Naive thymus-derived CD8-positive, alpha-beta T cell (primary cell): ENCODE measurements at places on chromosomes 4 and X. TPM values are rescaled to one million over a fixed set of nuclear protein-coding genes. Genes with fewer than 3 reads are reported as not detected.

CCNB3 gene
- total RNA-seq, result 0.16 TPM

GRCh38 chrX:126272795-126273497 lies 106.9 kb upstream of the DCAF12L2 start:
- no peaks in the 10 kb centered on the region for H3K27me3 ChIP-seq
- no peak overlapping the region for H3K27ac ChIP-seq
- H3K4me1 ChIP-seq, result no peaks in the 10 kb centered on the region
- DNase-seq, result no peak
- no peaks in the 10 kb centered on the region for H3K36me3 ChIP-seq
- H3K4me3 ChIP-seq, result no peak overlapping the region

GRCh38 chr4:1033840-1034551 lies 22.6 kb downstream of the FGFRL1 start:
- no peak overlapping the region for H3K27ac ChIP-seq
- no peaks in the 10 kb centered on the region for H3K36me3 ChIP-seq
- no peak for DNase-seq
- no peaks in the 10 kb centered on the region for H3K4me1 ChIP-seq
- H3K4me3 ChIP-seq, result no peak overlapping the region

HGFAC gene
- not detected for total RNA-seq

KCNE5 gene
- 0.25 TPM for total RNA-seq

TMPRSS11D gene
- not detected for total RNA-seq

DNA sequence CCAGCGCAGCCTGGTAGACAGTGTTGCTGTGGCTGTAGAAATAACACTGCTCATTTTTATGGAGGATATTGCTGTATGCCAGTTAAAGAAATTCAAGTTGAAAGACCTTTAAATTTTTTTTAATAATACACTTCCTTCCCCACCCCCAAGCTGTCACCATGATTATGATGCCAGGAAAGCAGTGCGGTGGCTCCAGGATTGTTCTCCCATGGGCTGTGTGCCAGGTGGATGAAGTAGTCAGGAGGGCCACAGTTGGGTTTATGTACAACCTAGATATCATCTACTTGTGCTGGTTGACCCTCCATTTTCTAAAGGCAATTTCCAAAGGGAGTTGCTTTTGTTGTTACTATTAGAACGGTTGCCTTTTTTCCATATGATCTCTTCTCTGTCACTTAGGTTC lies 136.6 kb downstream of the AFF1 start:
- no peaks in the 10 kb centered on the region for H3K27me3 ChIP-seq
- H3K27ac ChIP-seq, result peak overlapping the region; percentile 7
- H3K36me3 ChIP-seq, result no peaks in the 10 kb centered on the region
- peaks cover 18% of the 10 kb centered on the region for H3K4me1 ChIP-seq

- peak overlapping the region; percentile 56 for H3K27ac ChIP-seq
- H3K4me3 ChIP-seq, result peak overlapping the region; percentile 22
- DNase-seq, result no peak
- H3K4me1 ChIP-seq, result peaks cover 60% of the 10 kb centered on the region
These were observed 50.5 kb upstream of the FAM9C start for GRCh38 chrX:13094828-13095341.

GRCh38 chr4:65791812-65792308 lies 121.6 kb upstream of the EPHA5 start:
- no peak for DNase-seq
- H3K27me3 ChIP-seq, result no peaks in the 10 kb centered on the region
- H3K4me3 ChIP-seq, result no peak overlapping the region
- H3K4me1 ChIP-seq, result no peaks in the 10 kb centered on the region
- no peak overlapping the region for H3K27ac ChIP-seq

- no peaks in the 10 kb centered on the region for H3K36me3 ChIP-seq
- H3K4me3 ChIP-seq, result no peak overlapping the region
- peaks cover 15% of the 10 kb centered on the region for H3K27me3 ChIP-seq
- no peaks in the 10 kb centered on the region for H3K4me1 ChIP-seq
- no peak for DNase-seq
These were observed 44.1 kb upstream of the SEC24B start for GRCh38 chr4:109389369-109390114.

MAGEA2B gene
- total RNA-seq, result not detected

CXCL6 gene
- total RNA-seq, result not detected

- H3K36me3 ChIP-seq, result no peaks in the 10 kb centered on the region
- H3K4me3 ChIP-seq, result no peak overlapping the region
- H3K4me1 ChIP-seq, result peaks cover 5% of the 10 kb centered on the region
- H3K27ac ChIP-seq, result no peak overlapping the region
- H3K27me3 ChIP-seq, result no peaks in the 10 kb centered on the region
These were observed 4.0 kb upstream of the PRDM5 start for GRCh38 chr4:120926358-120927025.

DNA sequence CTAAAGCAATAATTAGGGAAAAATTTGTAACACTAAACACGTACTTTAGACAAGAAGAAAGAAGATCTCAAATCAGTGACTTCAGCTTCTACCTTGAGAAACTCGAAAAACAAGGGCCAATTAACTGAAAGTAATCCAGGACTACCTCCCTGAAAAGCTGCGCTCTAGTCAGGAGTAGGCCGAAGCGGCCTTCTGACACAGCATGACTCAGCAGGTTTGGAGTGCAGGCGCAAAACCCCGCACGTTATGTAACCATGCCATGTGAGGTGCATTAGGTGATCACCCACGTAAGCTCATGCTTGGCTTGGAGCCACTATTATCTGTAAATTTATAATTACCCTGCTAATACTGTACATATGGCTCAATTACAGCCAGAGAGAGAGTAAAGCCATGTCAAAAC lies 52.8 kb upstream of the CCDC149 start:
- no peak overlapping the region for H3K27ac ChIP-seq
- H3K36me3 ChIP-seq, result peaks cover 2% of the 10 kb centered on the region
- H3K4me1 ChIP-seq, result no peaks in the 10 kb centered on the region
- no peak for DNase-seq

ZFYVE28 gene
- total RNA-seq, result 12.3 TPM

DNA sequence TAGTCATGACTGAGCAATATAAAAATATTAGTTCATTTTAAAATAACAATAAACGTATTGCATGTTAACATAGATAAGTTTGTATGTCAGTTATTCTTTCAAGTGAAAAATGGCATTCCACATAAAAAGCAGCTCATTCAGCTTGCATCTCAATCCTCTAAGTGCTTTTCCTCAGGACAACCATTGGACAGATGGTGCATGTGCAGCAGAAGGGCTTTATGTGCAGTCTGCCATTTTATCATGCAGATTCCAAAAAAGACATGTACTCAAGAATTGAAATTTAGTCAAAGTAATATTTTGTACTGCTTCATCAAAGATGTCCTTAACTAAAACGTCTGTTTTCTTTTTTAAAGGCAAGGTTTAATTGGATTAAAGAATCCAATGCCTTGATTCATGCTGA lies 93.4 kb downstream of the RS1 start:
- no peaks in the 10 kb centered on the region for H3K4me1 ChIP-seq
- H3K36me3 ChIP-seq, result peaks cover 8% of the 10 kb centered on the region
- DNase-seq, result no peak
- H3K27me3 ChIP-seq, result no peaks in the 10 kb centered on the region
- no peak overlapping the region for H3K4me3 ChIP-seq

EDA gene
- 1.6 TPM for total RNA-seq

GUCY1B1 gene
- total RNA-seq, result not detected

- no peaks in the 10 kb centered on the region for H3K27me3 ChIP-seq
- no peak for DNase-seq
- no peak overlapping the region for H3K27ac ChIP-seq
- no peaks in the 10 kb centered on the region for H3K36me3 ChIP-seq
- H3K4me1 ChIP-seq, result no peaks in the 10 kb centered on the region
- no peak overlapping the region for H3K4me3 ChIP-seq
These were observed 17.2 kb upstream of the BCLAF3 start for GRCh38 chrX:20007962-20008622.

GRCh38 chr4:89915937-89916336 lies 21.3 kb downstream of the MMRN1 start:
- H3K27ac ChIP-seq, result no peak overlapping the region
- no peaks in the 10 kb centered on the region for H3K36me3 ChIP-seq
- H3K4me1 ChIP-seq, result no peaks in the 10 kb centered on the region
- no peak for DNase-seq

GAB3 gene
- 10.0 TPM for total RNA-seq

SPIN4 gene
- total RNA-seq, result 2.9 TPM

DNA sequence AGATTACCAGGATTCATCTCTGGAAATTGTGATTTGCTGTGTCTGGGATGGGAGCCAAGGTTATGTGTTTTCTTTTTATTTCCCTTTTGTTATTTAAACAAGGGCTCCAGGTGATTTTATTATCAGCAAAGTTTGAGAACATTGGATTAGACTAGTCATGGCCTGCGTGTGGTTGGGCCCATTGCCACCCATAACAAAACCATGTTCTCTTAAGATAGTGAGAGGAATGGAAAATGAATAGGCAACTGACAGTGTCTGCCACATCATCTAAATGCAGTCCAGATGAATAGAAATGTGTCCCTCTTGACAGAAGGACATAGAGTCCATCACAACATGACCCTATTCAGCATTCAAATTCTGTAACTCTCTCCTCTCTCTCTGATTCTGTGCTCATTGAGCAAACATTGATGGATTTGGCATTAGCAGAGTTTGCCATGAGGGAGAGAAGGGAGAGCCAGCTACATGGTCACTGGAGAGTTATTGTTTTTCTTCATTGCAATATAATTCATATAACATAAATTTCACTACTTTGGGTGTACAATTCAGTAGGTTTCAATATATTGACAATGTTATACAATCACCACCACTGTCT lies 11.7 kb downstream of the XK start:
- H3K4me3 ChIP-seq, result no peak overlapping the region
- H3K36me3 ChIP-seq, result no peaks in the 10 kb centered on the region
- no peak overlapping the region for H3K27ac ChIP-seq
- no peaks in the 10 kb centered on the region for H3K4me1 ChIP-seq

PPBP gene
- total RNA-seq, result not detected

DNA sequence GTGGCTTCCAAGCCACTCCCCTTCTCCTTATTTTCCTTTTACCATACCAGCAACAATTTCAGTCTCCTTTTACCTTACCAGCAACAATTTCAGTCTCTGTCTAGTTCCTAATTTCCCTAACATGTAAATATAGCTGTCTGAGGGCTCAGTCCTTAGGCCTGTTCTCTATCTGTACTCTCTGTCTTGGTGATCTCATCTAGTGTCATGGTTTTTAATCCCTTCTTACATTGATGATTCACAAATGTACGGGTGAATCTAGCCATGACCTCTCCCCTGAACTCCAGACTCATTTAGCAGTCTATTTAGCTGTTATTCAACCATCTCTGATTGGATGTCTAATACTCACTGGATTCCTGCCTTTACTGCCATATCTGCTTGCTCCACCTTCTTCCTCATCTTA lies 7.2 kb downstream of the IL15 start:
- H3K27me3 ChIP-seq, result peaks cover 28% of the 10 kb centered on the region
- H3K4me3 ChIP-seq, result no peak overlapping the region
- no peak for DNase-seq
- no peak overlapping the region for H3K27ac ChIP-seq
- peaks cover 34% of the 10 kb centered on the region for H3K4me1 ChIP-seq

NIPAL1 gene
- total RNA-seq, result 2.5 TPM

FAM9C gene
- total RNA-seq, result not detected

DNA sequence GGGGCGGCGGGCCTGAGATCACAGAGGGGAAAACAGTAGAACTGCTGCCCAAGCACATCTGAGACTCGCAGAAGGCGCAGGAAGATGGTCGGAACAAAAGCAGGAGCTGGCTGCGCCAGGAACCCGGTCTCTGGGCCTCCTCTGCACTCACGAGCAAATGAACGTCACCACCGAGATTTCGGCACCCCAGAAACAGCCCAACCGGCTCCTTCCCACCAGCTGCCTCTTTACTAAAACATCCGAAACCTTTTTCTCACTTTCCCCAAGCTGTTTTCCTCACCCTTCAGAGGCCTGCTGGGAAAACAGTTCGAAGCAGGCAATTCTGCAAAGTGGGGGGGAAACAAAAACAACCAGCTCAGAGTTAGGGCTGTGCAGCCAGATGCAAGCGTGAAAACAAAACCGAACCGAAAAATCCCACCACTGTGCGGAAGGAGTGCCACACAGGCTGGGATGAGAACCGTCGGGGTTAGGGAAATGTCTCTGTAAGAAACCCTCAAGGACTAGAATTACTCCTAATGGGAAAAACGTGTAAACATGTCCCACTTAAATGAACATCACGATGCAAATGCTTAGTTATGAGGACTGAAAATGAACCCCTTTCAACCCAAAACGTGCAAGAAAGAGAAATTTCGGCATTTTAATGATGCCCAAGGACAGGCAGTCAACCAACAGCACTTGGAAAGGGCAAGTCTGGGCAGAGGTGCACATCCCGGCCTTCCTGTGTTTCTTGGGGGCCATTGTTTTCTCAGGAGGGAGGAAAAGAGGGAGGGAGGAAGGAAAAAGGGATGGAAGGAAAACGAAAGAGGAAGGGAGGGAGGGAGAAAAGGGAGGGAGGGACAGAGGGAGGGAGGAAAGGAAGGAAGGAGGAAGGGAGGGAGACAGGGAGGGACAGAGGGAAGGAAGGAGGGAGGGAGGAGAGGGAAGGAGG lies 15.8 kb downstream of the DHRSX start:
- no peaks in the 10 kb centered on the region for H3K27me3 ChIP-seq
- H3K36me3 ChIP-seq, result peaks cover 15% of the 10 kb centered on the region
- no peak for DNase-seq
- no peak overlapping the region for H3K4me3 ChIP-seq
- H3K4me1 ChIP-seq, result peaks cover 11% of the 10 kb centered on the region

DNA sequence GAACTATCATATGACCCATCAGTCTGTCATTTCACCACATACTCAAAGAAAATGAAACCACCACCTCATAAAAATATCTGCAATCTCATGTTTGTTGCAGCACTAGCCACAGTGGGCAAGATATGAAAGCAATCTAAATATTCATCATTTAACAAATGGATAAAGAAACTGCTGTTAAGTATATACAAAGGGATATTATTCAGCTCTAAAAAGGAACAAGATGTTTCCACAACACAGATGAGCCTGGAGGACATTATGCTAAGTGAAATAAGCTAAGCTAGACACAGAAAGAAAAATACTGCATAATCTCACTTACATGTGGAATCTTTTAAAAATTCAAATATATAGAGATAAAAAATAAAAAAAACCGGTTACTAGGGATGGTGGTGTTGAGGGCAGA lies 108.2 kb upstream of the BRWD3 start:
- no peak overlapping the region for H3K4me3 ChIP-seq
- H3K4me1 ChIP-seq, result no peaks in the 10 kb centered on the region
- H3K27me3 ChIP-seq, result no peaks in the 10 kb centered on the region

DNA sequence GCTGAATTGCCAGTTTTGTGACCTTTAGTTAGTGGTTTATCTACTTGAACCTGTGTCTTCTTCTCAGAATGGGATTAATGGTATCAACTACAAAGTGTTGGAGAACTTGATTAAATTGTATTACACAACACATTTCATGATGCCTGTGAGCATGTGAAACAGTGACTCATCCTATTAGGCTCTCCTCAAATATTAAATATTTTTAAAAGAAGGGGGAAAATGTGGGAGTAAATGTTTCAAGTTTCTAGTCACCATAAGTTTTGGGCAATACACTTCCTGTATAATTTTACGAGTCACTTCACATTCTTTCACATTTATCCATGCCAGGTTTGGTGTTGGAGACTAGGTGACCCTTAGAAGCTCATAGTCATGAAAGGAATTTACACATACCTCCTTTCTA lies 147.0 kb downstream of the HS3ST1 start:
- H3K36me3 ChIP-seq, result no peaks in the 10 kb centered on the region
- H3K4me3 ChIP-seq, result no peak overlapping the region
- H3K27ac ChIP-seq, result no peak overlapping the region

ARHGAP36 gene
- not detected for total RNA-seq
